ENCODE measurements at places on chromosomes 4 and X.

DNA sequence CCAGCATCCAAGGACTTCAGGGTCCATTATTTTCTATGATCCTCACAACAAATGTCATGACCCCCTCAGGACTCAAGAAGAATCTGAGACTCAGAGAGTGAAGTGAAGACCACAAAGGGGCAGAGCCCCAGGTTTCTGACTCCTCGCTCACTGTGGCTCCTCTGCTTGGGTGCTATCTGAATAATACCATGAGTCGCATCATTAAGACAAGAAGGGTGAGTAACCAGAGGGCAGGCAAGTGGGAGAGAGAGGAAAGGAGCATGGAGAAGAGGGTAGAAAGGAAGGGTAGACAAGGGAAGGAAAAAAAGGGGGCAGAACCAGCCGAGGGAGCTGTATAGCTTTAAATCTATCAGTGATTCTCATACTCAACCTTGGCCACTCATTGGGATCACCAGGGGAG lies 15.5 kb upstream of the HSD17B10 start:
- no peak for DNase-seq

DNA sequence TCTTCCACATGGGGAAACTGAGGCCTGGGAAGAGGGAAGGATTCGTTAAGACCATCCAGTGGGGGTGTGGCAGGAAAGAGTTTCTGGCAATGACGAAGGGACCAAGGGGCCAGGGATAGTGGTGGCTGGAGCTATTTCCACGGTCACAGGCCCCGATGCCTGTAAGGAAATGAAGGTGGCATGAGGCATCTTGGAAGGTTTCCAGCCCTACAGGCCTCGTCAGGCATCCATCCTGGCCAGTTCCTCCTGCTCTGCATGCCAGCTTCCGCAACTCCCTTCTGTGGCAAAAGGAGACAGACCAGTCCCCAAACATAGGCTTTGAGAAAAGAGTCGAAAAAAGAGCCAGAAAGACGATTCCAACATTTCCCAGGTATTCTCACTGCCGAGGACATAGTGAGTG lies 9.2 kb upstream of the C4orf50 start:
- no peak for DNase-seq

- no peak for DNase-seq
Measured at GRCh38 chr4:47505666-47506065, 20.6 kb downstream of the ATP10D start.

- DNase-seq: no peak
Measured at GRCh38 chr4:69445388-69445787, 50.3 kb downstream of the UGT2B4 start.

GRCh38 chrX:107565015-107565414 lies 63.3 kb upstream of the PRPS1 start:
- no peak for DNase-seq

GRCh38 chr4:16942491-16942890 lies 44.0 kb upstream of the LDB2 start:
- no peak for DNase-seq

DNA sequence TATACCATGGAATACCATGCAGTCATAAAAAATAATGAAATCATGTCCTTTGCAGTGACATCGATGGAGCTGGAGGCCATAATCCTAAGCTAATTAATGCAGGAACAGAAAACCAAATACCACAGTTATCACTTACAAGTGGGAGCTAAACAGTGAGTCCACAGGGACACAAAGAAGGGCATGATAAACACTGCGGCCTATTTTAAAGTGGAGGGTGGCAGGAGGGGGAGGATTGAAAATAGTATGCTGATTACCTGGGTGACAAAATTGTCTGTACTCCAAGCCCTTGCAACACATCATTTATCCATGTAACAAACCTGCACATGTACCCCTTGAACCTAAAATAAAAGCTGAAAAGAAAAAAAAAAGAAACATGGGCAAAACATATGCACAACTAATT lies 16.7 kb upstream of the SLC9B1 start:
- DNase-seq: no peak

DNA sequence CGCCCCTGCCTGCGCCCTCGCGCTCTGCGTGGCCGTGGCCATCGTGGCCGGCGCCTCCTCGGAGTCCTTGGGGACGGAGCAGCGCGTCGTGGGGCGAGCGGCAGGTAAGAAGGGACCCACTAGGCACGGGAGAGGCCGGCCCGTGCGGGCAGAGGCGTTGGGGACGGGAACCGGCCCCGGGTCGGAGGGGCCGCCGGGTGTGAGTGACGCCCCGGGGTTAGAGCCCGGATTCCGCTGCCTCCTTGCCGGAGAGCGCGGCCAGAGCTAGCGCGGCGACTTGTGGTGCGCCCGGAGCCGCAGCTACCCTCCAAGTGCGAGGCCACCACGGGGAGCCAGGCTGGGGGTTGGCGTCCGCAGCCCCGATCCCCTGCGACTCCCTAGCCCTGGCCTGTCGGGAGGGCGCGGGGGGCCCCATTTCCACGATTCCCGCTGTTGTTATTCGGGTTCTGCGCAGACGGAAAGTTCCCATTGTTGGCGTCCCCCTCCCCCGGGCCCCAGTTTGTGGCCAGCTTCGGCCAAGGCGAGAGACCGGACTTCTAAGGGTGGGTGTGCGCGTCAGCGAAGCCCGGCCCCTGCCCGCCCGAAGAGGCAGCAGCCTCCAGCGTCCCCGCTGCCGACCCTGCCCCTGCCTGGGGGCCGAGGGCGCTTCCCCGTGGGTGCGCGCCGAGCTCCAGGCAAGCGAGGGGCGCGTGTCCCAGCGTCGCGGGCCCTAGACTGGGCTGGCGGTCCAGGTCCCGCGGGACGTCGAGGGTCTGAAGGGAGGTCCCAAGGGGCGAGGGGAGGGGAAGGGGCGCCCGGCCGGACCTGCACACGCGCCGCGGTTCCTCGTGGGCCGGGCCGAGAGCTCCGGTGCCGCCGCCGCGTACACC lies 1.1 kb downstream of the FGFR3 start:
- DNase-seq: no peak

DNA sequence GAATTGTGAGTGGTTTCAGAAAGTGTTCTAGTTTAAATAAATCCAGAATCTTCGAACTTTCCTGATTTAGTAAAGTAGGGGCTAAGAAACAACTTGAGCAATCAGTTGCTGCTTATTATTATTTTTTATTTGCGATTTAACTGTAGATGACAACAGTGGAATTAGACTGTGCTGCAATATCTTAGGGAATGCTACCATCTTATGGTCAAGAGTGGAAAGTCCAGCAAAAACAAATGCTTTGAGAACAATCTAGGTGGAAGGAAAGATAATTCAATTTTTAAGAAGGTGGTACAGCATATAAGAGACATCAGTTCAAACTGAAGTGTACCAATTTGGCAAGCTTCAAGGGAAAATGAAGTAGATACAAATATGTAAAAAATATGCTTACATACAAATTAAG lies 73.3 kb downstream of the CYLC1 start:
- no peak for DNase-seq

DNA sequence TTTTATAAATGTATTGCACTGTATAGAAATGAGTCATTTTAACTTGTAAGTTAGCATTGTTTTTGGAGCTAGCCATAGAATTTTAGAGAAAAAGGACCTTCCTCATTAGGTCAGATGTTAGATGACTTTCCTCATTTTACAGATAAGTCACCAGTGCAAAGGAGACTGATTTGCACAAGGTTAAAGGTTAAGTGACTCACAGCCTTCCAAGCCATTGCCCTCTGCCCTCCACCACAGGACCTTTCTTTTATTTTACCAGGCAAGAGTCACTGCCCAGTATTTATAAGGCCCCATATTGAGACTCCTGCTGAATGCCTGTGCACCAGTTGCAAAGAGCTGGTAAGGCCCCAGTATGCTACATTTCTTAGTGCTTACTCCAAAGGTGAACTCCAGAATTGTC lies 4.2 kb upstream of the ABCG2 start:
- DNase-seq: no peak

GRCh38 chr4:84249521-84249920 lies 249.6 kb downstream of the NKX6-1 start:
- DNase-seq: no peak

- no peak for DNase-seq
Measured at GRCh38 chr4:108681321-108681809, 31.0 kb downstream of the OSTC start.

DNA sequence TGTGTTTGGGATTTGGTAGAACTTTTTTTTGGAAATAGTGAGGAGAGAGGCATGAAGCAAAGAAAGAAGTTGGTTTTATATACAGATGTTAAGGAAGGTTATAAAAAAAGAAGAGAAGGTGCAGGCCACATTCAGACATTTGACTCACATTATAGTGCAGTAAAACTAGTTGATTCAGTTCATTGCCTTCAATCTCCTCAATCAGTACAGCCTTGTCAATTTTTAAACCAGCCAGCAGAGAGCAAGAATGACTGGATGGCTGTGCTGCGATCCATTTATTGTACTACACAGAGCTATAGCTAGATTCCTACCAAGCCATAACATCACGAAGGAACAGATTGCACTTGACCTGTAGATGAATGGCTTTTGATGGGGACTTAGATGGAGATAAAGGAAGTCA lies 79.7 kb upstream of the LSM6 start:
- no peak for DNase-seq

- no peak for DNase-seq
Measured at GRCh38 chr4:52659722-52660261, 691 bp upstream of the USP46 start.

GRCh38 chr4:73998040-73999011 lies at the start of gene CXCL5:
Gene CXCL5 (minus strand): TSS chr4:73998677. CDS start chr4:73998581, 96 bp downstream.
- DNase-seq: no peak

DNA sequence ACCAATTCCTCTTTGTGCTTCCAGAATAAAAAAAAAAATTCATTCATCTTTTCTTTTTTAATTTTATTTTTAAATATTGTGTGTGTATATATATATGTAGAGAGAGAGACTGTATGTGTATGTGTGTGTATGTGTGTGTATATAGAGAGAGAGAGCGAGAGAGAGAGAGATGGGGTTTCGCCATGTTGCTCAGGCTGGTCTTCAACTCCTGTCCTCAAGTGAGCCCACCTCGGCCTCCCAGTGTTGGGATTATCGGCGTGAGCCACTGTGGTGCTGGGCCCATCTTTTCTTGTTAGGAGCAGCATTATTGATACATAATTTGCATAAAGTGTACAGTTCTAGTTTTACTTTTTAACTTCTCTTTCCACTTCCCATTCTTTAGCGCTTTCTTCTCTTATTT lies 33.6 kb downstream of the KDM6A start:
- DNase-seq: no peak

GRCh38 chr4:151864068-151864467 lies 103.3 kb upstream of the GATB start:
- DNase-seq: no peak

DNA sequence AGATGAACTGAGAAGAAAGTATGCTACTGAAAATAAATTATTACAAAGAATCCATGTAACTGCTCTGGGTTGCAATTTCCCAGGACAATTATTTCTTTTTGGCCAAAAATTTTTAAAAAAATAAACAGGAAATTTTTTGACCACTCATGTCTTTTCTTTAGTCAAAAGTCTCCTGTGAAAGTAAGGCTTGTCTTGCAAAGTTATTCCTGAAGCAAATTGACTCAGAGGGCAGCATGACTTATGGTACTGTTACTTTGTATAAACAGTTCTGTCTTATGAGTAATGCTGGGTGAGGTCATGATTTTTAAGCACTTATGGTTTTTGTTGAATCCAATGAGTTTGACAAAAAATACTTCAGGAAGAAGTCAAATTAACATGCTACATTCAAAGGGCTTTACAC lies 292.8 kb upstream of the ARSJ start:
- DNase-seq: peak; percentile 99

- DNase-seq: no peak
Measured at GRCh38 chrX:117327373-117327772, 789.2 kb downstream of the KLHL13 start.

- no peak for DNase-seq
Measured at GRCh38 chr4:67550857-67551256, 5.6 kb upstream of the CENPC start.

- no peak for DNase-seq
Measured at GRCh38 chrX:84873176-84873575, 130.5 kb upstream of the APOOL start.

- DNase-seq: no peak
Measured at GRCh38 chrX:26954029-26954428, 509.1 kb downstream of the PPP4R3C start.

DNA sequence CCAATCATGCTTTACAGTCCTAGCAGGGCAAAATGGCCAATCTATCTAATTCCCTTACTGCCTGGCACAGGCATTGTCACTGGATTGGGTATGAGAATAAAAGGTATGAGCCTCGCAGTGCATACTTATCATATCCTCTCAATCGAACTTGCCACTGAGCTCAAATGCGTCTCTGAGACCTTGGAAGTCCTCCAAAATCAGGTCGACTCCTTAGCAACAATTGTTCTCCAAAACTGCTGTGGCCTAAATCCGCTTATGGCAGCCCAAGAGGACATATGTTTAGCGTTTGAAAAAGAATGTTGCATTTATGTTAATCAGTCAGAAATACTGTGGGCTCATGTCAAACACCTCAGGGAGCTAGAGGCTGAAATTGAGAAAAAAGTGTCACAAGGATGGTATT lies 69.7 kb downstream of the SPIN4 start:
- DNase-seq: no peak

DNA sequence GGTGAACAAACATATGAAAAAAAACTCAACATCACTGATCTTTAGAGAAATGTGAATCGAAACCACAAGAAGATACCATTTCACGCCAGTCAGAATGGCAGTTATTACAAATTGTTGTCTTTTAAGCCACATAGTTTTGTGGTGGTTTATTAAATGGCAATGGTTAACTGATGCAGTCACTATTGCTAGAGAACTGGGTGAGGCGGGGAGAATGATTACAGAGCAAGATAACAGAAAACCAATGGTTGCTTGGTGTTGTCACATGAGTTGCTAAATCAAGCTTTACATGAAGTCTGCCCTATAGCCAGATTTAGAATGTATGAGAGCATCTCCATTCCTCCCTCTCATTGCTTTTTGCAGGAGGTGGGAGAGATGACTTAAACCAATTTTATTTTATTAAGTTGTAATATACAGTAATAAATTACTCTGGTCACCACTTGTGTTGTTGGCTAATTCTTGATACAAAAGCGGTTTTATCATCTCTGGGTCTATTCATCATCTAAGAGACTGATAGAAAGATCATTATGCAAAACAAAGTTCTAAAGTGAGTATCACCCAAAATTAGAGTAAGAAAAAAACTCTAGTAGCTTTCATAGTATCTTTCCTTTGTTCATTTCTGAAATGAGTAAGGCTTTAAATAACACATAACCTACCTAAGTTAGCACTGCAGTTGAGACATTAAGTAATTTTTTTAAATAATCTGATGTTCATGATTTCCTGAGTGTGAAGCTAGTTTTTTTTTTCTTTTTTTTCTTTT lies 859.5 kb downstream of the STIM2 start:
- DNase-seq: no peak

DNA sequence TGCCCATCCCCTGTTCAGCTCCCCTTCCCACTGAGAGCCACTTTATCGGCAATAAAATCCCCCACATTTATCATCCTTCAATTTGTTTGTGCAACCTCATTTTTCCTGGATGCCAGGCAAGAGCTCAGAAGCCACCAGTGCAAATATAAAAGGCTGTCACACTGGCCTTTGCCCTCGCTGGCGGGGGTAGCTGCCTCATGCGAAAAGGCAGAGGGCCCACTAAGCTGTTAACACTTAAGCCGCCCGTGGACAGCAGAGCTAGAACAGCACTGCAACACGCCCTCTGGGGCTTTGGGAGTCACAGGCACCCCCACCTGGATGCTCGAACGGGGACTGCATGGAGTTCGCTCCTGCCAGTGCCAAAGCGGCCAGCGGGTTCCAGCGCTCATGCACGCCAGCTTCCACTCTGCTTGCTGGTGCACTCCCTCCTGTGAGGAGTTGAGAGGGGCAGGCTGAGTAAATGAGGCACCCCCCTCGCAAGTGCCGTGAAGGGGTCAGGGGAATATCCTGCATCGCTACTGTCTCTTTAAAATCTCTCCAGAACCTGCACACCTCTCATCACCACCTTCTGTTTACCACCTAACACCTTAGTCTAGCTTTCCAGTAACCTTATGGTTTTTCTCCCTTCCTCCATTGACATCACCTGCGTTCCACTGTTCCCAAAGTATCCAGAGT lies 99.5 kb downstream of the SORBS2 start:
- no peak for DNase-seq

All from AG04449 (cell line).